Lower leg skin (tissue), 4 donors: ENCODE measurements at places on chromosomes 13 and 19. TPM values are rescaled to one million over a fixed set of nuclear protein-coding genes. Genes with fewer than 3 reads are reported as not detected.

ENOX1 gene
- 0.52 TPM for total RNA-seq

- DNase-seq = no peak
Observed at GRCh38 chr13:19159181-19159580, 22.4 kb downstream of the TUBA3C start.

CXCL17 gene
- total RNA-seq = not detected

- DNase-seq = no peak
Observed at GRCh38 chr19:38640368-38640767, 7.1 kb upstream of the ACTN4 start.

DNA sequence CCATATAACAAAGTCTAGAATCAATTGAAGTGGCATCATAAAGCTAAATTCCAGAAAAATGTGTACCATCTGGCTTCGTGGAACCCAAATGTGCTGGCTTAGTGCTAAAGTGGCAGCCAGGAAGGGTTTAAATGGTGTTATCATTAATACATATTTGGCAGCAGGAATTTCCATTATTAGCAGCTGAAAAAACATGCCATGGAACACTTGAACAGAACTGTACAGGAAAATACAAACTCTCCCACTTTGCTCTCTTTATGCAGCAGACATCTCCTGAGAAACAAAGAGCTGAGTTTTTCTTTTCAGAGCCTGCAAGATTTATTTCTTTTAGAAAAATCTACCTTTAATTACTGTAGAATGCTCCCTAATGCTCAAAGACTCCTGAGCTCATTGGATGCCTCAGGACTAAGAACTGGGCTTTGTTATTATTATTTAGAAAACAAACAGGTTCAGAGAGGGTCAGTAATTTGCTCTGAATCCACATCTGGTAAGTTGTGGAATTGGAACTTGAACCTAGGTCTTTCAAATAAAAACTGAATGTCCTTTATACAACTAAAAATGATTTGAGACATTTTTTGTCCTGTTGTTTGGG, 179.0 kb downstream of the LACC1 start:
- no peak for DNase-seq

PROZ gene
- total RNA-seq = not detected

DNA sequence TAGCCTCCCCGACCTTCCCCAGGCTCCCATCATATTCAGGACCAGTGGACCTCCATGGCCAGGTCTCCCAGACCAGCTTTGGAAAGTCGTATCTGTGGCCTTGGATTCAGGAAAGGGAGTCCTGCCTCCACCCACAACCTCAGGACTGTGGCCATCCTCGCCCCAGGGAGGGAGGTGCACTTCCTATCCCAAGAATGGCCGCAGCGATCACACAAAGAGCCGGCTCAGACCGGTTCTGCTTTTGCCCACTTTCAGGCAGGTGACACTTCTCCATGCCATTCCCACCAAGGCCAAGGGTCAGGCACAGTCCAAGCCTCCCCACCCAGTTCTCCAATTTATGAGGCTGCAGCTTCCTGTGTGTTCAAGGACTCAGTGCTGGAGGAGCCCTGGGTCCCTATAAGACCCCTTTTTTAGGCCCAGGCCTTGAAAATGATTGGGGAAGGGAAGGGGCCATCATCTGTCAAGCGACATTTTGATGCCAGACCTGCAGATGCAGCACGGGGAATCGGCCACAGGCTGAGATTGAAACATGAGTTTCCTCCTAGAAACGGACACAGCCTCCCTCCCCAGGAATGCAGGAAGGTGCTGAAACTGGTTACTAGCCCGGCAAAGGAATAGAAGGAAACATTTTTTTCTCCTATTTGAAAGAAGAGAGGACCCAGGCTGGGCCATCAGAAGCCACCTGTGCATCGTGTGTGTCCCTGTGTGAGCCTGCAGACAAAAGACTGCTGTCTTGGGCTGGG, 65.6 kb upstream of the USE1 start:
- DNase-seq = no peak

DNA sequence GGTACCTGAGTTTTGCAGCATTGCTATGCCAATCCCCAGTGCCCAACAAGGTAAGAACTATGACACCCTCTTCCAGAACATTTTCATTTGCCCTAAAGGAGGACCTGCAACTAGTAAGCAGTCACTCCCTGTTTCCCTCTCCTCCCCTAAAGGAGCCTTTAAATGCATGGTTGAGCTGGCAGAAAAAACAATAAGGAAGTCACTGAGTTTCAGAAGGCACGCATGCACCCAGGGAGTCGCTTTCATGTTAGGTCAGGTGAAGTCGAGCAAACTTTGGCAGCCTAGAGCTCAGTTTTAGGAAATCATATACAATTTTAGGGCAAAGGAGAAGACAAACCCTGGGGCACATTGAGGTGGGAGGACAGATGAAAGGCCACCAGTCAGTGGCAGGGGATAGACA, 11.8 kb downstream of the NLRP11 start:
- no peak for DNase-seq

DNA sequence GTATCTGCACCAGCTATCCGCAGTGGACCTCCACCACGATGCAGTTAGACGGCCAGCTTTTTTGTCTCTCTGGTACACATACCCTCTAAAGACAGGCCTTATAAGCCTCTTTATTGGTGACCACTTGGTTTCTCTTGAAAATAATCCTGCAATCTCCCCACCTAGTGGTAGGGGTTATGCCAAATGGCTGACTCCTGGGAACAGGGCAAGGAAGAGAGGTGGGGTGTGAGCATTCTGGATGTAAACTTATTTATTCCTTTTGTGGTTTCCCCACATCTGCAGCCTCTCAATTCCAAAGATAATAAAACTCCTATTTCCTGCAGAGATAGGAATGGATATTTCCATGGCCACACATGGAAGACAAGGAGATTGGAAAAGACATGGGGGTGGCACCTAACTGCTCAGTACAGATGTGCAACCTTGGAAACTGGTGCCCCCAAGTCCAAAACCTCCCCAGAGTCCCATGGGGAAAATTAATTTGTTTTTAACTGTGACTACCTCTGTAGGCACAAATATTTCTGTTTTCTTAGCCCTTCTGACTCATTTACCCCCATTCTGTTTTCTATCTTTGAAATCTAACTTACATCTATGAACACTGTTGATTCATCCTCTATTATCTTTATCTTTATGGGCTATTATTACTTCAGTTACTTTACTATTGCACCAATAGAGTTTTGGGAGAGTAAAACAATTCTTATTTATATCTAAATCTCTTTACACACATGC, 112.7 kb upstream of the TSHZ3 start:
- DNase-seq = no peak

DZIP1 gene
- total RNA-seq = 0.42 TPM

DNA sequence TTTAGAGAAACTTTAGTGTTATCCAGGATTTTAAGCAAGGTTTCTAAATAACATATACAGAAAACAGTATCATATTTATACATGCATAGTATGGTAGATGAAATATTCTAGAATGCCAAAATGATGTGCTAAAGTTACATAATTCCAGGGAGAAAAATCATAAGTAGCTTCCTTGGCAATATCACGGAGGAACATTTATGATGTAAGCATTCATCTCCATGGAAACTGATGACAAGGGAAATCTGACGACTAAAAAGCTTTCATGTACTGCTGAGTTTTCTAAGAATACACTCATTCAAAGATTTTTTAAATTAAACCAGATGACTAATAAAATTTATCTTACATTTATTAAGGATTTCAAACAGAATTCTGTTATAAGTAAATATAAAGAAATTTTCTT, 4.7 kb downstream of the TEX30 start:
- no peak for DNase-seq

DNA sequence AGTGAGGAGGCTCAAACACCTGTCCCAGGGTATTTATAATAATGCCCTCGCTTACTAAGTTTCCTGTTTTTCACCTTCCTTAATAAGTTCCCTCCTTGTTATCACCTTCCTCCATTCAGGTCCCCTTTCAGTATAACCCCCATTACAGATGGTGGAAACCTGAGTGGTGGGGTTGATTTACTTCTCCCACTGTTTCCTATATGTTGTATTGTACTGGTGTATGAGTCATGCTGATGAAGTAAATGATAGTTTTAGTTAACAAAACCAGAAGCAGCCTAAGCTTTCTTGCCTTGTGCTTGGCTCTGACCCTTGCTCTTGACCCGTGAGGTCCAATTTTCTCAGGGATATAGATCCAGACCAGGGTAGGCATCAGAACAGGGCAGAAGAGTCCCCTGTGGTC, 22.3 kb upstream of the TNFSF11 start:
- DNase-seq = no peak

- DNase-seq = no peak
Observed at GRCh38 chr13:98693756-98694155, 58.7 kb downstream of the SLC15A1 start.

DNA sequence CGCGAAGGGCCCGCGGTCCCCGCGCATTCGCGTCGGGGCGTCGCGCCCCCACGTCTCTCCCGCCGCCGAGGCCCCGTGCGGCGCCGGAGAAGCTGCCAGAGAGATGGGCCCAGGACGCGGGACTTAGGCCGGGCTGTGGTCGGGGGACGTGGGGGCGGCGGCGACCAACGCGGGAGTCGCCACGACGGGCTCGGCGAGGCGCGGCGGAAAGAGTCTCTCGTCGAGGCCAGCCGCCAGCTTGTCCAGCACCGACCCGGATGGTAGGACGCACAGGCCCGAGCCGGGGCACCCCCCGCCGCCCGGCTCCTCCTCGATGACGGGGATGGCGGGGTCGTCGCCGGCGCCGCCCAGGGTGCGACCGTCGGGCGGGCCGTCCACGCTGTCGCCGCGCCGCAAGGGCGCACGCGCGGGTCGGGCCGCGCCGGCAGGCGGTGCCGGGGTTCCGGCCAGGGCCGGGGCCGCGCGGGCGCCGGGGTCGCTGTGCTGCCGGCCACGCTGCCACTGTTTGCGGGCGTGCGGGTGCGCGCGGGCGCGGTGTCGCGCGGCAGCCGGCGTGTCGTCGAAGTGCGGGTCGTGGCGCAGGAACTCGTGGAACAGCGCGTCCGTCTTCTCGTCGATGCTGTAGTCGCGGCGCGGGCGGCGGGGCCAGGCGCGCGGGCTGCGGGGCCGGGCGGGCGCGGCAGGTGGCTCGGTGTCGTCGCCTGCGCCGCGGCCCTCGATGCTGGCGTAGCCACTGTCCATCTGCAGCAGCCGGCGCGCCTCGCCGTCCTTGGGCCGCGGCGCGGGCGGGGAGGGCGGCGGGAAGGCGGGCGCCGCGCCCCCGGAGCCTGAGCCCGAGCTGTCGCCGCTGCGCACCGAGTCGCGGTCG, 8.5 kb downstream of the CBARP start:
- no peak for DNase-seq

- DNase-seq = no peak
Observed at GRCh38 chr13:33934343-33934742, 116.4 kb downstream of the RFC3 start.

- no peak for DNase-seq
Observed at GRCh38 chr19:17411801-17412200, 6.4 kb upstream of the BST2 start.

GRCh38 chr13:114264886-114265611, 16.4 kb upstream of the UPF3A start:
- no peak for DNase-seq

- DNase-seq = no peak
Observed at GRCh38 chr13:108915095-108915633, 285.8 kb downstream of the MYO16 start.

- DNase-seq = no peak
Observed at GRCh38 chr19:46494146-46494940, 1.3 kb downstream of the PNMA8B start.

KLK12 gene
- total RNA-seq = not detected

ZNF507 gene
- 9.5 TPM for total RNA-seq

DNA sequence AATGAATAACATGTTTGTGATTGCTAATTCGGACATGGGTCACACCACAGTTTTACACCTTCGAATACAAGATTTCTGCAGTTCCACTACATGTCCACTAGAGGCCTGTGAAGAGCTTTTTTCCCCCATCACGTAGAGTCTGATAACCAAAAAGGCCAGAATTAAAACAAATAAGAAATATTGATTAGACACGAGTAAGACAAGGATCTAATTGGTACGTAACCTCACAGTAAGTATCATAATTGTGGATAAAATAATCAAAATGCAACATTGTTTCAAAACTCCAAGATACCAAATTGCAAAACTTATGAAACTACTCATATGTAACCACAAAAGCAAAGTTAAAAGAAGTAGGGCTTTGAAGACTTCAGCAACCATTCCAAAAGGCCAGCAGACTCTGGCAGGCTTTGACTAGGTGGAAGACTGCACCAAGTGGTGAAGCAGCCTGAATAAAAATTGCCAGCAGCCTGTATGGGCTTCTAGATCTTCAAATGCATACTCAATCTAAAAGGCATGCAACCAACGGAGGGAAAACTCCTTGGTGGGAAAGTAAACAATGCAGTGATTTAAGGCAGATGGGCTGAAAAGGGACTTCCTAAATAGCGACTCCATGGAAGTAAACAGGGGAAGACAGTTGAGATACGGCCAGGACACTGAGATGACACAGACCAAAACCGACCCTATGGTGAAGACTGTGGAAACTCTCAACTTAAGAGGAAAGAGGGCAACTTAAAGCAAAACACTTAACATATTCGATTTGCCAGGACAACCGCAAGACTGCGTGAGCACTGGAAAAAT, 56.7 kb downstream of the STARD13 start:
- DNase-seq = no peak

GRCh38 chr19:47614021-47614295, 5.0 kb downstream of the BICRA start:
- no peak for DNase-seq

DMPK gene
- 20.2 TPM for total RNA-seq

DNA sequence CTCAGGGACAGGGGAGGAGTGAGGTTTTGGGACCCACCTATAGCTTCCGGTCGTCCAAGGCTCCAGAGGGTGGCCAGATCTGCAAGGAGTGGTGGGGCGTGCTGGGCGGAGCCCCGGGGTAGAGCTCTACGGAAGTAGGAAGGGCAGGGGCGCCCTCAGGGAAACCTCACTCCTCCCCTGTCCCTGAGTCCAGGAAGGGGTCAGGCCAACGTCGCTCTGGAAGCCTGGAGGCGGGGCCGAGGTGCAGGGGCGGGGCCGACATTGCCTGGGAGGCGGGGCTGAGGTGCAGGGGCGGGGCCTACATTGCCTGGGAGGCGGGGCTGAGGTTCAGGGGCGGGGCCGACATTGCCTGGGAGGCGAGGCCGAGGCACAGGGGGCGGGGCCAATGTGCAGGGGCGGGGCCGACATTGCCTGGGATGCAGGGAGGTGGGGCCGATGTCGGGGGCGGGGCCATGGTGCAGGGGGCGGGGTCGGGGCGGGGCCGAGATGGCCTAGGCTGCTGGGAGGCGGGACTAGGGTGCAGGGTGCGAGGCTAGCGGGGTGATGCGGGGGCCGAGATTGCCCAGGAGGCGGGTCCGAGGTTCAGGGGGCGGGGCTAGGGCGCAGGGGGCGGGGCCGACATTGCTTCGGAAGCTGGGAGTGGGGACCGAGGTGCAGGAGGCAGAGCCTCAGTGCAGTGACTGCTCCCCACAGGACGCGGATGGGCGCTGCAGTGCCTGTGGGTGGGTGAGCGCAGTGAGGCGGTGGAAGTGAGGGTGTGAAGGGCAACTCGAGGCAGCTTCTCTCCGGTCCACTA, 4.9 kb upstream of the PALM start:
- DNase-seq = peak; percentile 50

- DNase-seq = no peak
Observed at GRCh38 chr13:66312312-66313087, 917.6 kb downstream of the PCDH9 start.

- no peak for DNase-seq
Observed at GRCh38 chr19:14540741-14541525, 11.5 kb downstream of the TECR start.
